NB4 (cell line): ENCODE measurements at places on chromosomes 1 and 21.

DNA sequence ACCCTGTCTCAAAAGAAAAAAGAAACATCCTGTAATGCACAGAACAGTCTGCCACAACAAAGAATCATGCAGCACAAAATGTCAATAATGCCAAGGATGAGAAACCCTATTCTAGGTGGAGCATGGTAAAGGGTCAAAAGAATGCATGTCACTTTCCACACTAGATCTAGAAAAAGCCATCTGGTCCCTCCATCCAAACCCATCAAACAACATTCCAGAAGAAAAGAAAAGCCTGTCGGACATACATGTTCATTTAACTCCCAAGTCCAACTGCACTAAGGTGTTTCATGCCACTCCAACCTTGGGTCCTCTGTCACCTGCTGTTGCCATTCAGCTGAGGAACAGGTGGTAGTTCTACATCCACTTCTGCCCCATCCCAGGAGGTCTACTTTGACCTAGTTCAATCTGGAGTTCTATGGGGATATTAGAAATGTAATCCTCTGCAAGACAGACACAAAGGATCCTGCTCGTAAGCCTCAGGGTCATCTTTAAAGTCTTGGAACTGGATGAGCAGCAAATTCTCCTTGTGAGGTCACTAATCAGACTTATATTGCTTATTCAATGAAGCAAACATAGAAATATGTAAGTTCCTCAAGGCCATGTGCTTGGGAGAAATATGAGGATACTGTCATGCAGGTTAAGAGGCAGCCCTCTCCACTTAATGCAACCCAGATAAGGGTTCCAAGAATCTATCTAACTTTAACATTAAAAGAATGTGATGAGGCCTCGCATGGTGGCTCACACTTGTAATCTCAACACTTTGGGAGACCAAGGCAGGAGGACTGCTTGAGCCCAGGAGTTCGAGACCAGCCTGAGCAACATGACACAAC lies 3.7 kb downstream of the DEDD start:
- no peak for DNase-seq

GRCh38 chr1:231106347-231106746 lies 55.5 kb upstream of the TRIM67 start:
- DNase-seq, result no peak

DNA sequence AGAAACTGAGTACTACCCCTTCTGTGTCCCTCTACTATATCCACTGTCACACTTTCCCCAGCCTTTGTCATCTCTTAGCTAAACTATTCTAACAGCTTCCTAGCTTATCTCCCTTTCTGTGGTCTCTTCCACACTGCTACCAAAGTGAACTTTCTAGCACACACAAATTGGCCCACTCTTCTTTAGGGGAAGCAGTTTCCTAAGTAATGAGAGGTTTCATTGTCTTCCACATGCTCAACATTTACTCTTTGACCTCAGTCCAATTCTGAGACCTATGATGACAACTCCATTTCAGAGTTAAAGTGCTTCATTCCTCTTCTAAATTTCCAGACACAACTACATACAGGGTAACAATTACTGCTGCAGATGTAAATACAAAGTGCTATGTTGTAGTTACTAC lies 32.9 kb downstream of the SCYL3 start:
- no peak for DNase-seq

DNA sequence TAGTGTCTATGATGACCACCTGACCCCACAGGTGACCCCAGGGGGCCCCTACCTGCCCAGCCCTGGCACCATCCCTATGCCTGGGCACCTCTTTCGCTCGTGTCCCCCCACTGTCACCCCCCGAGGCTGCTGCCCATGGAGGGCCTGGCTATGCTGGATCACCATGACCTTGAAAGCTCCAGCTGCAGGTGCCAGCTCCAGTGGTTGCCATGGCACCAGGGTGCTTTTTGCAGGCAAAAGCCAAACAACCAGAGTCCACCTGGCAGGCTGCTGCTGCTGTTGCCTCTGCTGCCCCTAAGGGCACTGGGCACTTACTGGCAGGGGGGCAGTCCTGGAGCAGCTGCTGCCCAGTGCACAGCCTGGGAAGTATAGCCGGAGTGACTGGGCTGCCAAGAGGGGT lies 21.7 kb downstream of the ETNK2 start:
- DNase-seq, result no peak

DNA sequence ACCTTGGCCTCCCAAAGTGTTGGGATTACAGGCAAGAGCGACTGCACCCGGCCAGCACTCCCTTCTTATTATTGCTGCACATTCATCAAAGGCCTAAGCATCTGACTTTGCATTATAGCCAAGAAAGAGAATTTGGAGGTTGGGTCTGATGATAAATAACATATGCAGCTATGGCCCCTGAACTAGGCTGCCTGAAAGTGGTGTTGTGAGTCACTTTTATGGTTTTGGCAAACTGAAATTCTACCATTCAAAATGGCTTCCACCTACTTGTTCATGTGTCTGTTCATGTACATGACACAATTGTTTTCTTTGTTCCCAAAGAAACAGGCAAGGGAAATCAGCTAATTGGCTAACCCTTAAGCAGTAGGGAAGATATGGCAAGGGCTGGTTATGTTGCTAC lies 25.0 kb upstream of the UAP1 start:
- DNase-seq, result no peak

DNA sequence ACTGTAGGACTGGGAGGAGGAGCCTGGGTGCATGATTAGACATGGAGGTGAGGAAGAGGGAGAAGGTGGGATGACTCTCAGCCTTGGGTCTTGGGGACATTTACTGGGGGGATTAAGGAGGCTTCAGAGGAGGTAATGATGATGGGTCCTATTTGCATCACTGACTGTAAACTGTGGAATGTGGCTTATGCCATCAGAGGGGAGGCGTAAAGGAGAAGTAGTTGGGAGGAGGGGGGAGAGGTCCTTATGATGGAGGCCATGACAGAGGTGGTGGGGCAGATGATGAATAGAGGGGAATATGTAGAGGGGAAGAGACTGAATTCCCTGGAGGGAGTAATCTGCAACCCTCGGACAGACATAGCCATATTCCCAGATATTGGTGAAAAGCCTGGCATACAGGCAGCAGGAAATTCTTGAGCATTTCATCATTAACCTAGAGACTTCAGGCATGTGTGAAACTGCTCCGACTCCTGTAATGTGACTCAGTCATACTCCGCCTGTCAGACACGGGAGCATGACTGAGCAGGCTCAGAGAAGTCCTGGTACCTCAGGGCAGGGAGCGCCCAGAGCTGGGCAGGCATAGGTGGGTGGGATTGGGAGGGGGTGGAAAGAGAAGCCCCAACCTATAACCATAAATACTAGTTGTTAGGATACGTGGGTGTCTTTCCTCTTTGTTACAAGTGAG lies 8.0 kb upstream of the LCE5A start:
- no peak for DNase-seq

GRCh38 chr1:1876335-1876930 lies 14.5 kb downstream of the GNB1 start:
- DNase-seq, result no peak
